ENCODE measurements at places on chromosomes 6 and 20.

DNA sequence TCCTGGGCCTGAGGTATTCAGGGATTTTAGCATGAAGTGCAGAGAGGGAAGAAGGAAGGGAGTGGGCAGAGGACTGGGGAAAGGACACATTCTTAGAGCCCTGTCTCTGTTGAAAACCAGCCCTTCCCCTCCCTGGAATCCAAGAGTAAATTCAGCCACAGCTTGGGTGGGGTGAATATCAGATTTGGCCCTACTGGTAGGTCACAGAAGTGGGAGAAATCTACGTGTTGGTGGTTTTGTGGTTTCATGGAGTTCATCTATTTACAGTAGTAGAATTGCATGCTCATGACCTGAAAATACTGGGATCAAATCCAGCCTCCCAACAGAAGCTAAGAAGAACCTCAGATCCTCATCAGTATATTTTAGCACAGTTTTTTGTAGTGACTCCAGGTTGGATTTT lies 404.4 kb downstream of the BMP2 start:
- no peak for DNase-seq

- DNase-seq, result no peak
Observed at GRCh38 chr6:125983246-125983945, 2.9 kb upstream of the TRMT11 start.

GRCh38 chr20:39117491-39117890 lies 155.3 kb downstream of the DHX35 start:
- DNase-seq, result no peak

GRCh38 chr20:20407891-20408805 lies 40.2 kb downstream of the INSM1 start:
- no peak for DNase-seq

- DNase-seq, result no peak
Observed at GRCh38 chr6:72552938-72553337, 68.9 kb upstream of the KCNQ5 start.
